ENCODE measurements at places on chromosomes 2 and 18.

- no peak for DNase-seq
Observed at GRCh38 chr2:111982822-111983221, 72.2 kb upstream of the TMEM87B start.

GRCh38 chr2:100200985-100201384 is 58.6 kb upstream of the AFF3 start:
- no peak for DNase-seq

- peak; percentile 81 for DNase-seq
Observed at GRCh38 chr2:29115797-29116781, 874 bp downstream of the CLIP4 start.

- no peak for DNase-seq
Observed at GRCh38 chr2:160096409-160096808, 34.0 kb upstream of the PLA2R1 start.

- no peak for DNase-seq
Observed at GRCh38 chr18:25239151-25239550, 112.8 kb downstream of the ZNF521 start.

DNA sequence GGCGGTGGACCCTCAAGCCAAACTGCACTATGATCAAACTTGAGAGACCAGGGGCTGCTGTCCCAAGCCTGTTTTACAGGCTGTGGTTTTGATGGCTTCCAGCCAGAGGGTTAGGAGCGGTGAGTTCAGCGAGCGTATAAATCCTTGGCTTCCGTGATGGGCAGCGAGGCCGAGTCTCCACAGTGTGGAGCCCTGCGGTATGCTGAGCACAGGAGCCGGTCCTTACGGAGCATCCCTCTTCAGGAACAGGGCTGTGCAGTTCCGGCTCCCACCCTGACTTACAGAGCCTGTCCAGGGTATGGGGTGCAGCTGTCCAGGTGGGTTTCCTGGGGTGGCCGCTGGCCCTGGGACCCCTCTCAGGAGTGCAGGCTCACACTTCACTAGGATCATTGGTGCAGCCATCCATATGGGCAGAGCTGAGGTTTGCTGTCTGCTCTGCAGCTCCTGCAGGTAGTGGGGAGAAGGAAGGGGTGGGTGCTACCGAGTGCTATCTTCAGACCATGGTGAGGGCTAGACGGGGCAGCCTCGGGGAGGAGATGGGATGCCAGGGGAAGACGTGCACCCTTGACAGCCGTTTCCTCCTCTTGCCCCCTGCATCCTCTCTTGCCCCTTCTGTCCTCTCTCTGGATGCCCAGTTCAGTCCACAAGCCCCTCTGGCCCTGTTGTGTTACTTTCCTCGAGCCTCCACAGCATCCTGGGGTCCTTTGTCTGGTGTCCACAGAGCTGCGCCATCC is 104.3 kb downstream of the FAM210A start:
- DNase-seq: no peak

DNA sequence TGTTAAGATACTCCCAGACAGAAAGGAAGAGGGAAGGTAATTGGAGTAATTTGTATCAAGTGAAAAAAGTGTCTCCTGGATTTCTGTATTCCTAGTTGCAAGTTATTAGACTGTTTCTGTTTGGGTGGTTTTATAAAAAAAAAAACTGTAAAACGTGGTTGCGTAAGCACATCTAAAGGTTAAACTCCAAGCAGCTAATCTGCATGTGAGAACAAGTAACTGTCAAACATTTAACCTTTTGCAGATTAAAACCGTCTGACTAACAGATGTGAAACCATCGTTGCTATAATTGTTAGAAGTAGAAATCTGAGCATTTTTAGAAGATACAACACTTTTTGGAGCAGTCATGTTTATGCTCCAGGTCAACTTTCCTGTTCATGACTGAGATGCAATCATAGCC is 72.3 kb downstream of the AFF3 start:
- no peak for DNase-seq

GRCh38 chr2:201796478-201796865 is 9.9 kb upstream of the CDK15 start:
- no peak for DNase-seq

DNA sequence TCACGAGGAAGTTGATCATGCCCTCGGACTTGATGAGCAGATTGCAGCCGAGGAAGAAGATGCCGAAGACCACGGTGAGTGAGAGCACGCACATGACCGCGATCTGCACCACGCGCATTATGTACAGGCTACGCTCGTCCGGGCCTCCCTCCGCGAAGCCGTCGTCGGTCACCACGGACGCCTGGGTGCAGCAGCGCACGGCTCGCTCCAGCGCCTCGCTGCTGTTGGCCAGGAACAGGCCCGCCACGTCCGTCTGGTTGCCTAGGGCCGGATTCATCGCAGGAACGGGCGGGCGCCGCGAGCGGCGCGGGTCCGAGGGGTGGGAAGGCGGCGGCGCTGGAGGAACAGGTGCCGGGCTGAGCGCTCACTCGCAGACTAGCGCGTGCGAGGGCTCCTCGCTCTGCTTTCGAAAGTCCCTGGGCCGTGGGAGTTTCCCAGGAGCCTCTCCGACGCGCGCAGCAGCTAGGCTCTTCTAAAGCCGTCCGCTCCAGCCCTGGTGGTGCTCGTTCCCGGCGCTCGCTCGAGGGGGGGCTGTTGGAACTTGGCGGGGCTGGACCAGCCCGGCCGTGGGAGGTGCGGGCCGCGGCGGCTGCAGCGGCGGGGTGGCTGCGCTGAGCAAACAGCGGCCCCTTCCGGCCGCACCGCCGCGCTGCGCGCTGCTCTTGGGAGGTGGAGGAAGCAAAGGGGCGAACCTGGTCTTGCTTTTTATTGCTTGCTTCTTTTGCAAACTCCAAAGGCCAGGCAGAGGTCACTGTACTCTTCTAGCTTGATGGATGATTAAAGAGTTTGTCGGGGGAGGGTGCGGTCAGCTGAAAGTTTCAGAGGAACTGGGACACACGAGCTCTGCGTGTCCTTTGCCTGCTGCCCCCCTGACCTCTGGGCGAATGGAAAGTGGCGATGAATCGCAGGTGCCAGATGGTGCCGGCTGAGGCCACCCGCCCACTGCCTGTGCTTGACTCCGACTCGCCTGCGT is at the start of gene RPRM:
TSS of gene RPRM (minus strand) at position 474 of the 973 bp plus-strand sequence. CDS start at position 277, 197 bp downstream.
- DNase-seq: peak; percentile 52

DNA sequence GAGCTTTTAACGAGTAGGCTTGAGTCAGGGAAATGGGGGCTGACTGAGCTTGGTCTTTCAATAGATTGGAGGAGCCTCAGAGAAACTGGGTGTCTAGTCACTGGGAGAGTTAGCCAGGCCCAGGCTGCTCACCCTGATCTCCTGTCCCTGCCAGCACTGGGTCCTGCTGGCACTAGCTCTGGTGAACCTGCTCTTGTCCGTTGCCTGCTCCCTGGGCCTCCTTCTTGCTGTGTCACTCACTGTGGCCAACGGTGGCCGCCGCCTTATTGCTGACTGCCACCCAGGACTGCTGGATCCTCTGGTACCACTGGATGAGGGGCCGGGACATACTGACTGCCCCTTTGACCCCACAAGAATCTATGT is 720 bp downstream of the KRTCAP3 start:
- no peak for DNase-seq

DNA sequence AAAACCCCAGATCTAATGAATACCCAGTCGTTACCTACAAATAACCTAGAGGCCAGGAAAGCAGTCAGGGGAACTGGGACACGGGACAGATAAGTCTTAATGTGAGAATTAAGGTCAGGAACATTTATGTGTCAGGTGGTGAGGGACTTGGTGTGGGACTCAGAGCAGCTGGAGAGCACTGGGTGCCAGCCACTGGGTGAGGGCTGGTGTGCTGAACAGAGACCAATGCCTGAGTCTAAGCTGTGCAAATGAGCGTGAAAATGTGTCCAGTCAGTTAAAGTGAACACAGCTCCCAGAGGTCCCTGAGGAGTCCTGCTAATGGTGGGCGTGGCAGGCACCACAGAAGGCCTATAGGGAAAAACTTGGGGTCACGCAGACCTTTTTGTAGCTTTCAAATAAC is 225.9 kb downstream of the C1D start:
- DNase-seq: no peak

GRCh38 chr2:95231723-95232122 is 24.4 kb downstream of the ZNF892 start:
- DNase-seq: no peak
